Activated CD8-positive, alpha-beta T cell treated with anti-CD3 and anti-CD28 coated beads for 36 hours (primary cell): ENCODE measurements at places on chromosomes 2 and 18. TPM values are rescaled to one million over a fixed set of nuclear protein-coding genes. Genes with fewer than 3 reads are reported as not detected.

DNA sequence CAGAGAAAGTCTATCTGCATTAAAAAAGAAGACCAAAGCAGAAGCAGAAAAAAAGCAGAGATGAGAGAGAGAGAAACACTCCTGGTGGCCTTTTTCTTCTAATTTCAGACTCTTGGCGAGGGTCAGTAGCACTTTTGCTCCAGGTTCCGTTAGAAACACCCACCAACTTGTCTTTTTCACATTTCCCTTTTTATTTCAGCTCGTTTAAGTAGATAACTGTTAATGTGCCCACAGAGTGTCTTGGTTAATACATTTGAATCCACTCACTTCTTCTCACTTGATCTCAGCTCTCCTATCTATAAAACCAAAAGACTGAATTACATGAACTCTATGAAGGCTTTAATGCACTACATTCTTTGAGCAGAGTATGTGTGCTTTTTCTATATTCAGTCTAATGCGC, 63.1 kb downstream of the AAK1 start:
- peak overlapping the region; percentile 36 for H3K27ac ChIP-seq
- H3K27me3 ChIP-seq = no peaks in the 10 kb centered on the region
- no peak for DNase-seq
- H3K36me3 ChIP-seq = peaks cover 25% of the 10 kb centered on the region
- no peak overlapping the region for H3K4me3 ChIP-seq
- H3K4me1 ChIP-seq = peaks cover 87% of the 10 kb centered on the region

GRCh38 chr2:235553291-235553690, 59.4 kb downstream of the AGAP1 start:
- no peak overlapping the region for H3K4me3 ChIP-seq
- H3K27me3 ChIP-seq = peaks cover 3% of the 10 kb centered on the region
- no peak for DNase-seq
- no peaks in the 10 kb centered on the region for H3K4me1 ChIP-seq
- no peaks in the 10 kb centered on the region for H3K36me3 ChIP-seq

GRCh38 chr2:72127401-72128058, 20.1 kb downstream of the CYP26B1 start:
- H3K27me3 ChIP-seq = peaks cover 8% of the 10 kb centered on the region
- H3K4me1 ChIP-seq = no peaks in the 10 kb centered on the region
- no peaks in the 10 kb centered on the region for H3K36me3 ChIP-seq
- no peak for DNase-seq
- no peak overlapping the region for H3K27ac ChIP-seq
- no peak overlapping the region for H3K4me3 ChIP-seq

DNA sequence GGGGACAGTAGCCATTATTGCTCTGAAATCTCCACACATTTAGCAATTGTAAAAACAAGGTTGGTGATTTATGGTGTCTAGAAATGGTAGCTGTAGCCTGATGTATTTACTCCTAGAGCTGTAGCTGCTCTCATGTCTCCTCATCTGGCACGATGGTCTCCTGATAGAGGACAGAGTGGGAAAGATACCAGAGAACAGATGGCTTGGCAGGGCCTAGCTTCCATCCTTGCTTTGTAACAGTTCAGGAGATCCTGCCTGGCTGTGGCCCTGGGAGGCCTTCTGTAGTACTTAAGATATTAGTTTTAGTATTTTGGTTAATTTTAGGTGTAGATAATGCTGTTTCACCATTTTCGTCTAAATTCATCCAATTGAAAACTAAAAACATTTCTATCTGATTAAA, 6.7 kb downstream of the ATG16L1 start:
- DNase-seq = no peak
- no peak overlapping the region for H3K4me3 ChIP-seq
- H3K27ac ChIP-seq = peak overlapping the region; percentile 66
- no peaks in the 10 kb centered on the region for H3K27me3 ChIP-seq

DNA sequence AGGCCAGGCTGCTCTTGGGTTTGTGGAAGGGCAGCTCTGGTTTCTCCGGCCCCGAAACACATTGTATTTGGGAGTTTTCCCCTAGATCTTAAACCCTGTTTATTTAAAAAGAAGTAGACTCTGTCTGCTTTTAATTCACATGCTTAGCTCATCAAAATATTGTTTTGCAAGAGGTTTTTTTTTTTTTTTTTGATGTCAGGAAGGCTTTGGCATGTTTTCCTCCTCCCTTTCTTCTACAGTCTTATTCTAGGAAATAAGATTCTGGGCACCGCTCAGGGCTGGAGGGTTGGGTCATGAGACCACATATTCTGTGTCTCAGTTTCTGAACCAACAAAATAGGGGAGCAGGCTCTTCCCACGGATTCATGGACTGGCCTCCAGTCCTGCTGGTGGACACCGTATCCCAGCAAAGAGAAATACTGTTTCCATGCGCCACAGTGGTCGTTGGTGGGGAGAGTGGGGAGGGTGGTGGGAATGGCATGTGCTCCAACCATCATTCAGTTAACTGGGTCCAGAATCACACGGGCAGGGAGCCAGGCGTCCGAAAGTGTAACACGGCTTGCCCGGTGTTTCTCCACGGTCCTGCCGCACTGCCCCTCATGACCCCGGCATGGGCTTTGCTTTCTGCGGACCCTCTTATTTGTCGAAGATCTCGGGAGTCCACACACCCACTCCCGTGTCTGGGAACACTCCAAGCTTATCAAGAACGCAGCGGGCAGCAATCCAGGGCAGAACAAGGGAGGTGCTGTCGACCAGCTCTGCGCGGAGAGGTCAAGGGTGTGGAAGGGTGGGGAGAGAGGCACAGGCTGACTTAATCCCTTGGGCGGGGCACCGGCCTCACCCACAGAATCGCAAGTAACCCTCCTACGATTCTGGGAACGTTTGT, 176.7 kb downstream of the GLI2 start:
- no peak overlapping the region for H3K27ac ChIP-seq
- no peak for DNase-seq
- H3K4me3 ChIP-seq = no peak overlapping the region
- H3K4me1 ChIP-seq = no peaks in the 10 kb centered on the region
- H3K36me3 ChIP-seq = no peaks in the 10 kb centered on the region

GRCh38 chr18:44579028-44579702, 101.5 kb upstream of the SETBP1 start:
- no peaks in the 10 kb centered on the region for H3K36me3 ChIP-seq
- H3K4me1 ChIP-seq = peaks cover 3% of the 10 kb centered on the region
- no peak overlapping the region for H3K27ac ChIP-seq
- H3K27me3 ChIP-seq = peaks cover under 1% of the 10 kb centered on the region

GRCh38 chr2:51990684-51991083, 958.8 kb upstream of the NRXN1 start:
- no peak overlapping the region for H3K4me3 ChIP-seq
- DNase-seq = no peak
- H3K27me3 ChIP-seq = no peaks in the 10 kb centered on the region
- no peak overlapping the region for H3K27ac ChIP-seq
- H3K4me1 ChIP-seq = no peaks in the 10 kb centered on the region
- no peaks in the 10 kb centered on the region for H3K36me3 ChIP-seq

GRCh38 chr2:705971-706511, 28.8 kb upstream of the TMEM18 start:
- peaks cover 11% of the 10 kb centered on the region for H3K4me1 ChIP-seq
- DNase-seq = peak; percentile 40
- H3K27me3 ChIP-seq = peaks cover 11% of the 10 kb centered on the region
- no peak overlapping the region for H3K4me3 ChIP-seq
- H3K36me3 ChIP-seq = no peaks in the 10 kb centered on the region

GRCh38 chr18:36582988-36583745, 245.6 kb downstream of the TPGS2 start:
- H3K4me3 ChIP-seq = no peak overlapping the region
- no peaks in the 10 kb centered on the region for H3K36me3 ChIP-seq
- no peaks in the 10 kb centered on the region for H3K4me1 ChIP-seq
- no peak overlapping the region for H3K27ac ChIP-seq
- no peaks in the 10 kb centered on the region for H3K27me3 ChIP-seq
- no peak for DNase-seq

DNA sequence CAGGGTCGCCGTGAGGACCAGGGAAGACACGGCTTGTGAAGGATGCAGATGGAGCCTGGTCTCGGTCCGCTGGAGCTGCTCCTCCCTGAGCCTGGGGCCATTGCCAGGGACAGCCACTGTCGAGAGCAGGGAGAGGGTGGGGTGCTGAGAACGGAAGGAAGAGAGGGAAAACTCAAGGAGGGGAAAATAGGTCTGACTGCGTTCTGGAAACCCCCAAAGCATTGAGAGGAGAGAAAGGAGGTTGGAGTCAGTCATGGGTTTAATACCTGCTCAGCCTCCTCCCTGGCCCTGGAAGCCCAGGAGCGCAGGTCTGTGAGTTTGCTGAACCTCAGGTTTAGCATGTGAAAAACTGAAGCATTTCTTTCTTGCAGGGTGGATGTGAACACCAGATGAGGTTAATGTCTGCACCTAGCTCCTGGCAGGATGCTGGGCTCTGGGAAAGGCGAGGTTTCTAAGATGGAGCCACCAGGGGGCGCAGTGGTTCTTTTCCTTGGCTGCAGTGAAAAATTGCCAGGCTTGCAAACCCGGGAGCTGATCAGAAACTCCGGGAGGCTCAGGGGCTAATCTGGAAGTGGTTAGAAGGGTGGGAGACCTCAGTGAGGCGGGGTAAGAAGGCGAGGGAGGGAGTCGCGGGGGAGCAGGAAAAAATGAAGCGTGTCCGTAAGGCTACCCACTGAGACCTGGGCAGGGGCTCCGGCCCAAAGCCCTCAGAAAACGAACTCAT, 33.6 kb upstream of the RNF149 start:
- H3K36me3 ChIP-seq = no peaks in the 10 kb centered on the region
- peak; percentile 79 for DNase-seq
- H3K4me3 ChIP-seq = no peak overlapping the region
- no peaks in the 10 kb centered on the region for H3K27me3 ChIP-seq
- H3K27ac ChIP-seq = peak overlapping the region; percentile 45
- H3K4me1 ChIP-seq = peaks cover 22% of the 10 kb centered on the region

DNA sequence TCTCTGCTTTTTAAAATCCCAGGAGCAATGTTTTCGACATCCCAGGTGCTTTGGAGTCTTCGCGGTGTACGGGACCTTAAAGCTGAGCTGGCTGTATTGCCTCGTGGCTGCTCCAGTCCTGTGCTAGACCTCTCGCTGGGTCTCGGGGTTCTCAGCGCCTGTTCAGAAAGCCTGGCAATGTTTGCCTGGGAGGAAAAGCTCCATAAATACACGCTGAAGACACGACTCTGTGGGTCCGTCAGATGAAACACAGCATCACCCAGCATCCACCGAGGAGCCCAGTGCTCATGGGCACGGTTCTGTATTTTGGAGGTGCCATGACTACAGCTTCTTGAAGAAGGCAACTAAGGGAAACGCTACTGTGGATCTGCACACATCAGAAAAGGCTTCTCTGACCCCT, 21.6 kb downstream of the MBP start:
- peaks cover 93% of the 10 kb centered on the region for H3K4me1 ChIP-seq
- H3K27ac ChIP-seq = no peak overlapping the region
- DNase-seq = no peak
- no peak overlapping the region for H3K4me3 ChIP-seq
- H3K36me3 ChIP-seq = peaks cover 78% of the 10 kb centered on the region

DNA sequence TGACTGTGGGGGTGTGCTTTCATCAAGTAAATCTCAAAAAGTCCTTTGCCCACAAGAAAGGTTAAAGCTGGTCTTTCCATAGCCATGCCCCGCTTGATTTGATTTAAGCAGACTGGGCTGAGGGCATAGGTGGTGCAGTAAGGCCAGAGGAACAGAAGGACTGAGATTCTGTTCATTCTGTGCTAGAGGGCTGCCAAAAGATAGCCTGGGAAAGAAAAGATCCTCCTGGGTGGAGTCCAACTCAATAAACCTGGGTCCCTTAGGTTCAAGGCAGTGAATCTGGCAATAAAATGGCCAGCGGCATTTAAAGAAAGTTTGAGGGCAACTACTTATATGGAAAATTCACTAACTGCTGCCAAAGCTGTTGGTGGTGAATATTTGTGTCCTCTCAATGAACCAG, 59.2 kb upstream of the MAP3K20 start:
- no peaks in the 10 kb centered on the region for H3K27me3 ChIP-seq
- no peaks in the 10 kb centered on the region for H3K4me1 ChIP-seq
- DNase-seq = no peak
- H3K36me3 ChIP-seq = no peaks in the 10 kb centered on the region

Gene PDCD1
- 19.4 TPM for total RNA-seq

Gene NT5C1B
- total RNA-seq = not detected

Gene SERPINB4
- total RNA-seq = not detected

Gene KCNK3
- total RNA-seq = not detected

Gene MLPH
- not detected for total RNA-seq

Gene CD8B
- 319 TPM for total RNA-seq

Gene PRKAG3
- not detected for total RNA-seq

Gene G6PC2
- total RNA-seq = not detected

Gene DUSP19
- 2.1 TPM for total RNA-seq

Gene IL36A
- not detected for total RNA-seq

Gene DTNA
- 0.41 TPM for total RNA-seq

Gene TANC1
- total RNA-seq = 0.70 TPM
